ENCODE measurements at places on chromosomes 7 and 10. TPM values are rescaled to one million over a fixed set of nuclear protein-coding genes. Genes with fewer than 3 reads are reported as not detected.

GRCh38 chr10:15485684-15486316, 114.7 kb upstream of the FAM171A1 start:
- H3K27me3 ChIP-seq = peaks cover 32% of the 10 kb centered on the region
- no peak overlapping the region for H3K27ac ChIP-seq
- H3K4me3 ChIP-seq = no peak overlapping the region
- H3K36me3 ChIP-seq = no peaks in the 10 kb centered on the region

- H3K27me3 ChIP-seq = no peaks in the 10 kb centered on the region
- peak overlapping the region; percentile 99 for H3K27ac ChIP-seq
- peak overlapping the region; percentile 92 for H3K4me3 ChIP-seq
- peaks cover 17% of the 10 kb centered on the region for H3K4me1 ChIP-seq
- peaks cover 13% of the 10 kb centered on the region for H3K36me3 ChIP-seq
These were observed 515 bp downstream of the FAM149B1 start for GRCh38 chr10:73168465-73168803.

DNA sequence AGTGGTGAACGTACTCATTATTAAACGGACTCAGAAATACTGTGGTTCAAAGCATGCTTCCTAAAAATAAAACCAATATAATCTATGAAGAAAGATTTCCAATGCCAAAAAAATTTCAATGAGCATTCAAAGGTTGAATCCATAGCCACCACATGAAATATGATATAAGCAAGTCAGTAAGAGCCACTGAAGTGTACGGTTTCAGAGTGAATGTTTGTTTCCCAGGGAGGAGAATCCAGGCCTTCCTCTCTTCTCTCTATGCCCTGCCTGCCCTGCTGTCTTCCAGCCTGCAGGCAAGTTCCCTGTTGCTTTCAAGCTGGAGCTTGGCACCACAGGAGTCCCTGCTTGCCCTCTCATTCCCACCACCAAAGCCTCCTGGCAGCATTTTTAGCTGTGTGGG, 1171.6 kb upstream of the C7orf33 start:
- no peaks in the 10 kb centered on the region for H3K27me3 ChIP-seq
- no peak overlapping the region for H3K4me3 ChIP-seq
- H3K4me1 ChIP-seq = no peaks in the 10 kb centered on the region
- DNase-seq = no peak

Gene KCNIP2
- 2.6 TPM for total RNA-seq
